Stimulated activated CD8-positive, alpha-beta memory T cell treated with anti-CD3 and anti-CD28 coated beads, Interleukin-15, amount 100 ng/mL, for 1 hour (primary cell): ENCODE measurements at places on chromosomes 4 and X.

DNA sequence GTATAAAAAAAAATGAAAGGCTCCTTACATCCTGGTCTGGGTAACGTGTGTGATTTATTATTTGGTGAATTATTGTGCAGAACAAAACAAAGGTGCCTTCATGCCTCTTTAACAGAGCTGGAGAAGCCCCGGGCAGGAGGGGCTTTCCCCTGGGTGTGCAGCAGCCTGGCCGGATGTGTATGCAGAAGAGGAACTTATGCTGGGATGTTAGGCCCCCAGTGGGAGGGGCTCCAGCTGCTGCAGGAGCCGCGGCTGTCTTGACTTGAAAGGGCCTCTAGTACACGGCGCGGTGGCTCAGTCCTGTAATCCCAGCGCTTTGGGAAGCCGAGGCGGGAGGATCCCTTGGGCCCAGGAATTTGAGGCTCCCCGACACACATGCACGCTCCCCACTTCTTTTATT is 16.0 kb downstream of the CCNQ start:
- DNase-seq = peak; percentile 14

DNA sequence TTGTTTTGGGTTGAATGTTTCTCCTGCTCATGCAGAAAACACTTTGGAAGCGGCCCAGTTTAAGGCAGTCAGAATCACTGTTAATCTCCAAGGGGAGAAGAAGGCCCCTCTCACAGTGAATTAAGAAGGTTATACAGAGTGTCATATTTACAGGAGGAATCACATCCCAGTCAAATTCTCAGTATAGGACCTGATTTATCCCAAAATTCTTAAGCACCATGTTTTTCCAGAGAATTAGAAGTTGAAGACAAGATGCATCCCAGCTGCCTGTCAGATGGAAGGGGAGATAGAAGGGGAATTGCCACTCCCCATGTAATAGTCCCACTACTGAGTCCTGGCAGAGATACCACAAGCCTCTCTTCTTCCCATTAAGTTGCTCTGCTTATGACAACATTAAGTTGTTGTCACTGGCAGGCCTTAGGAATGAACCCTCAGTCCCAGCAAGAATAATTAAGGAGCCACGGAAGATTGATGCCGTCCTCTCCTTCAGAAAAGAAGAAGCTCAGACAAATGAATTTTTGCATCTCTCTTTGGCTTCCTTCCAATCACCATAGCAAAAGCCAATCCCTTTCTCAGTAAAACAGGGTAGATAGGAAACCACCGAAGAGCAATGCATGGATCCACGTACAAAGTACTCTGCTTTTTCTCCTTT is 138.4 kb downstream of the LDB2 start:
- no peak for DNase-seq

- DNase-seq = no peak
These were observed 131.5 kb downstream of the PACRGL start for GRCh38 chr4:20831746-20832145.

- DNase-seq = no peak
These were observed 408.9 kb upstream of the CTSO start for GRCh38 chr4:156362581-156362980.

DNA sequence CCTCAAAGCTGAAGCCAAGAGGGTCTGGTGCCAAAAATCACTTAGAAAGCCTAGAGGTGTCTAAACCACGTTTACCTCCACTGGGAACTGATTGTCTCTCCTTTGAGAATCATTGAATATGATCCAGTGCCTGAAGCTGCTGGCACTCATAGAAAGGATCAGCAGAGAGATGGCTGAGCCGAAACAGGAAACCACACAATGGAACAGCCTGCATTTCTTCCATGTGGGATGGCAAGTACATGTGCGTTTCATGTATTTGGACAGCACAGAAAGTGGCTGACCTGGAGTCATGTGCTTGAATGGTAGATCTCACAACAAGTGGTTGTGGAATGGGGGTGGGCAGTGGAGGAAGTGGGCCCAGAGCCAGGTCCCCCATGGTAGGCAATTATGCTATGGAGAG is 533.7 kb downstream of the INPP4B start:
- no peak for DNase-seq

- DNase-seq = no peak
These were observed 12.2 kb downstream of the SULT1B1 start for GRCh38 chr4:69748173-69748572.

GRCh38 chr4:94595880-94596483 is 144.2 kb downstream of the PDLIM5 start:
- no peak for DNase-seq

- DNase-seq = no peak
These were observed at the start of gene NR0B1 for GRCh38 chrX:30309139-30309571. NR0B1 (minus strand) TSS chrX:30309390; CDS start chrX:30309363, 27 bp downstream.

DNA sequence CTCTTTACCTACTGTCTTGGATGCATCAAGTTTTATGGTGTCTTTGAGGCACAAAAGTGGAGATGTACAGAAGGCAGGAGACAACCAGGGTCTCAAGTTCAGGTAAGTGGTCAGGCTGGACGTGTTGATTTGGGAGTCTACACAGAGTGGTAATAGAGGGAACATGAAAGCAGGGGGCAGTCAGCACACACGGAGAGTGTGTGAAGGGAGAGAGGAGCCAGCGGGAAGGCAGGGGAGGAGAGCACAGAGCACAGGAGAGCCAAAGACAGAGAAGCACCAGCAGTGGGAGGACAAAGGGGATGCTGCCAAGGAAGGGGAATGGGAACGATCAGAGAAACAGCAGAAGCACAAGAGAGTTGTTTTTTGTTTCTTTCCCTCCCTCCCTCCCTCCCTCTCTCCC is 32.9 kb downstream of the TMEM150C start:
- no peak for DNase-seq

DNA sequence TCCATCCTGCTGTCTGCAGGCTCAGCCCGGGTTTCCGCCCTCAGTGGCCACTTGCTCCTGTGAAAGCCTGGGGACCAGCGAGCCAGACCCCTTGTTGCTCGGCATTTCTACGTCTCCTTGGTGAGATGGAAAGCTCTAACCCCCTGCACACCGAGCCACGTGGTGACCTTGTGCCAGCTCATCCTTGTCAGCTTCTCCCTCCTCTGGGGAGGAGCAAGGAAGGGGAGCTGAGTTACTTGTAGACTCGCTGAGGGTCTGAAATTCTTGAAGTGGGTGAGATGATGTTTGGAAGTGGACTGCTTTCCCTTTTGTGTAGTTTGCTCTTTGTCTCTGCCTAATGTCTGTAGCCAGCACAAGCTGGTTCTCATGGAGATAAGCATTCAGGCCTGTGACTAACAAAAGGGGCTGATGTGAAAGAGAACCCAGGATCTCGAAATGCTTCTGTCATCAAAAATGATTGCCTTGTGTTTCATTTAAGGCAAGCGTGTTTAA is 29.3 kb downstream of the RGS12 start:
- no peak for DNase-seq

DNA sequence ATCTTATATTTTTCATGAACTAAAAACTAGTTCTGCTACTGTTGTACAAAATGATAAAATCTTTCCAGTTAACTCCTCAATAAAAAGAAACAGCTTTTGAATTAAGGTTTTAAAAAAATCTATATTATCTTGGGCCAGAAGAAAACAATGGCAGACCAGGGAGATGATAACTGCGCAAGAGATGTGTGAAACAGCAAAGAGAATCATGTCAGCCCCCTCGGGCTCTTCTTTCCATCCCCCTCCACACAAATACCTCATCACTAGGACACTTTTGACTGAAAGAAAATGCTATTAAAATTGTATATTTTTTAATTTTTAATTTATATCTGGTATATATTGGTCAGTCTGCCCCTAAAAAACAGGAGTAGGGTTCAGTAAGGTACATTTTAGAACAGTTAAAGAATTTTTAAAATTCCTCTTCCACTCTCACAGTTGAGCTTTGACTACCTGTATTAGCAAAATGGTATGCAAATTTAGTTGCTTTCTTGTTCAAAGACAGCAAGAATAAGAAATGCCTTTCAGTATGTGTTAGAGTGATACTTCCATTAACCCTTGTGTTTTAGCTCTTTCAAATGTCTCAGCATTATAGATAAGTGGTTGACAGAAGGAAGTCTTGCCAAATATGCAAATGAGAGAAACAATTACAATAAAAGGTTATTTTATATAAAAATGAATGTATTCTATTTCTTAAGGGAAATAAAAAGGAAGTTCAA is 36.4 kb upstream of the LCORL start:
- DNase-seq = no peak

GRCh38 chrX:155886409-155886808 is 5.3 kb downstream of the VAMP7 start:
- no peak for DNase-seq

DNA sequence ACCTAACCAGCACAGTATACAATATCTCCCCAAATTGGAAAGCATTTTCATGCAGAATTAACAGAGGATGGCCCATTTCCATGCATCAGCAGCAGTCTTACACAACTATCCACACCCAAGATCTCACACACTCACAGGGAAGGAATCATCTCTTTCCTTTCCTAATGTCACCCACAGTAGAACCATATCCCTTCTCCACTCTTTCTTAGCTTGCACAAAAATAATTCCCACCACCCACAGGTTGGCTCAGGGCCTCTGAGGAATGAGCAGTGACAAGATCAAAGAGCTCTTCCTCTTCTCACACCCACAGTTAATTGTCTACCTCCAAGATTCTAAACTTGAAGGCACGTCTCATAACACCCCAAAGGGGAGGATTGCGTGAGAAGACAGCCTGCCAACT is 217.7 kb upstream of the VEGFC start:
- no peak for DNase-seq

GRCh38 chrX:104972737-104973136 is 247.8 kb downstream of the TEX13A start:
- DNase-seq = no peak

- no peak for DNase-seq
These were observed 1.9 kb downstream of the NPNT start for GRCh38 chr4:105896984-105897775.

GRCh38 chr4:80266253-80266901 is at the start of gene FGF5:
FGF5 (plus strand) TSS chr4:80266664; CDS start chr4:80266825, 161 bp downstream.
- DNase-seq = no peak

GRCh38 chrX:17009856-17010625 is 63.6 kb downstream of the REPS2 start:
- no peak for DNase-seq

DNA sequence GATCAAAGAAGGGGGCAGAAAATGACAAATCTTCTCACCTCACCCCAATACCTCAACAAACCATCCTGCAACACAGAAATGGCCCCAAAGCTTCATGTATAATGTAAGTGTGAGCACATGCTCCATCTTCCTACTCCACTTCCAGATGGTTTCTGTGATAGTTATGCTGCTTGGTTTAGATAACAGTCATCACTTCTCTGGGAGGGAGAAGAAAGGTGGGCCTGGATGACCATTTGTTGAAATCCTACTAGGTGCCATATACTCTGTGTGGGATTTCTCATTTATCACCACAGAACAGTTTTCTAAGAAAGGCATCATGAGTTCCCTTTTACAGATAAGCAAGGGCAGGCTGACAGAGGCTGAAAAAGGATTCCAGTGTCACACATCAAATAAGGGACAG is 31.3 kb upstream of the NXF3 start:
- no peak for DNase-seq

DNA sequence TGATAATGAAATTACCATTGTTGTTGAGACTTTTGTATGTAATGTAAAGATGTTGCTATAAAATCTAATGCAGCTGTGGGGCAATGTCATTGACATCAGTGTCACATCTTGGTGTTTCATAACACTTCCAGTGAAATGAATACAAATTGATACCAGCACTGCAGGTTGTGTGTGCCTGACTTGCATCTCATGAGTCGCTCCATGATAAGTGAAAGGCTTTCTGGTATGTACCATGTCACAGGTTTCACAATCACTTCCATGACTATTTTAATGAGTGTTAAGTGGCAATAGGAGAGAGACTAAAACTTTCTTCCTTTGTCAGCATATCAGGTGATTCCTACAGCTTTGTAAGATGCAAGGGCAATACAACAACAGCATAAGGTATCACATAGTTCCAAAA is 94.4 kb downstream of the ABCB7 start:
- no peak for DNase-seq

DNA sequence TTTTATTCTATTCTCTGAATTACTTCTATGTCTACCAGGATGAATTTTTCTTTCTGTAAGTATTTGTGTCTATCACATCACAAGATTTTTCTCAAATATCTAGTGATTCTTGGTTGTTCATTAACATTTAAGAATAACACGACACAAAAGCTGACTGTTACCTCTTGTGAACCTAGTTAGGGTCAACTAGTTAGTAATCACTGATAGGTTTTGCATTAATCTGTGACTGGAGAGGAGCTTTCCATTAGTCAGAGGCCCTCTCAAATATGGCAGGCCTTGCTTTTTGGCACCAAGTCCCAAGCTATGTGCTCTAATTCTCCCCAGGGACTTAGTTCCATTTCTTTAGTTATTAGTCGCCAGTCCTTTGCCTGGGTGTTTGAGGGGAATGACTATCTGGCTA is 259.2 kb downstream of the CFAP299 start:
- no peak for DNase-seq

DNA sequence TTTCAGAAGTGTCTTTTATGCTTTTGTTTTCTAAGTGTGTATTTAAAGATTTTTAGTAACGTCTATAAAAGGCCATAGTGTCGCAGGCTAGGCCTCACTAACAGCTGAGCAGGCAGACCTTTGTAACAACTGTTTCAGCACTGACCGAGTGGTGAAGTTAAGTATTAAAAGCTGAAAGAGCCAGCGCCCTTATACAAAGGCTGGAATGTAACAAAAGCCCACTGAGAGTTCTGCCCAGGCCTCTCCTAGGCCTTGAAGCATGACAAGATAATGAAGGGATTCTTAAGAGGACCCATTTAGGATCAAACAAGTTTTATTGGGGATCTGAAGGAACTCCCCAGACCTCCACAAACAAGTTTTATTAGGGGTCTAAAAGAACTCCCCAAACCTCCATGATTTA is 722.5 kb upstream of the PRKX start:
- no peak for DNase-seq

DNA sequence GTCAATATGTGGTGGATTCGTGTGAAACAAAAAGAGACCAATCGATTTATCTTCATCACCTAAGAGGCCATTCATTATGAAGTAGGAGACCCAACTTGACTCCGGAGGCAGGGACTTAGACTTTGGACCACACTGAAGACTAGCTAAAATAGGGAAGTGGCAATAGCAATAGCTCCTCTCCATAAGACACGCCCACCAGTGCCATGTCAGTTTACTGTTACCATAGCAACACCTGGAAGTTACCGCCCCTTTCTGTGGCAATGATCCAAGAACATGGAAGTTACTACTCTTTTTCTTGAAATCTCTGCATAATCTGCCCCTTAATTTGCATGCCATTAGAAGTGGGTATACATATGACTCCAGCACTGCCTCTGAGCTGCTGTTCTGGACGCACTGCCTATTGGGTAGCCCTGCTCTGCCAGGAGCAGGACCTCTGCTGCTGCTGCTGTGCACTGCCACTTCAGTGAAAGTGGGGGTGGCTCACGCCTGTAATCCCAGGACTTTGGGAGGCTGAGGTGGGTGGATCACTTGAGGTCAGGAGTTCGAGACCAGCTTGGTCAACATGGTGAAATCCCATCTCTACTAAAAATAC is 163.2 kb downstream of the PRKX start:
- no peak for DNase-seq

GRCh38 chrX:80578517-80579105 is 158.4 kb downstream of the TENT5D start:
- DNase-seq = no peak

- DNase-seq = no peak
These were observed 303.5 kb upstream of the HS3ST1 start for GRCh38 chr4:11732155-11732554.
